GF-D8 (cell line): ENCODE measurements at places on chromosomes 12 and 14.

GRCh38 chr12:122866379-122866778, 29.5 kb downstream of the VPS37B start:
- DNase-seq: no peak

DNA sequence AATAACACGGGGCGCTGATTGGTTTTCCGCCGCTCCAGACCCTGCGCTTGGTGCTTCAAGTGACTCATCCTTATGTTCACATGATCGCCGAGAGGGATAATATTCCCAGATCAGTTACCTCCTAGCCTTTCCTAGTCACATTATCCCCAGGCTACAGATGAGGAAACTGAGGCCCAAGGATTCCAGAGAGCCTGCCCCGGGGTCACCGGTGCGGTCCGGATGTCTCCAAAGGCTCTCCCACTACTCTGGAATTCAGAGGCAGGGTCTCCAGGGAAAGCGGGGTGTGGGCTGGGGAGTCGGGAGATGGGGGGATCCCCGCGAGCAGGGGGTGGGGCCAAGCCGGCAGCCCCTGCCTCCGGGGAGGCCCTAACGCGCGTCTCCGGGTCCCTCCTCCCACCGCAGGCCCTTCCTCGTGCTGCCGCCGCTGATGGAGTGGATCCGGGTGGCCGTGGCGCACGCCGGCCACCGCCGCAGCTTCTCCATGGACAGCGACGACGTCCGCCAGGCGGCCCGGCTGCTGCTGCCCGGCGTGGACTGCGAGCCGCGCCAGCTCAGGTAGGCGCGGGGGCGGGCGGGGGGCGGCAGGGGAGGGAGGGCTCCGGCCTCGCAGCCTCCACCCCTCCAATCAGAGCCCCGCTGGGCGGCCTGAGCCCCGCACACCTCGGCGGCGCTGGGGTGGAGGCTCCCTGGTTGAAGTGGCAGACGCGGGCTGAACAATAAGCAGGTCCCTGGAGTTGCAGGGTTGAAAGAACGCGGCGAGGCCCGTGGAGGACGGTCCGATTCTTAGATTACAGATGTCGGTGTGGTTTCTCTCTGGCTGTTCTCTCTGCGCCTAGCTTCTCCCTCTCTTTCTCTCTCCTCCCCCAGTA, 104.6 kb upstream of the PWP1 start:
- DNase-seq: no peak

DNA sequence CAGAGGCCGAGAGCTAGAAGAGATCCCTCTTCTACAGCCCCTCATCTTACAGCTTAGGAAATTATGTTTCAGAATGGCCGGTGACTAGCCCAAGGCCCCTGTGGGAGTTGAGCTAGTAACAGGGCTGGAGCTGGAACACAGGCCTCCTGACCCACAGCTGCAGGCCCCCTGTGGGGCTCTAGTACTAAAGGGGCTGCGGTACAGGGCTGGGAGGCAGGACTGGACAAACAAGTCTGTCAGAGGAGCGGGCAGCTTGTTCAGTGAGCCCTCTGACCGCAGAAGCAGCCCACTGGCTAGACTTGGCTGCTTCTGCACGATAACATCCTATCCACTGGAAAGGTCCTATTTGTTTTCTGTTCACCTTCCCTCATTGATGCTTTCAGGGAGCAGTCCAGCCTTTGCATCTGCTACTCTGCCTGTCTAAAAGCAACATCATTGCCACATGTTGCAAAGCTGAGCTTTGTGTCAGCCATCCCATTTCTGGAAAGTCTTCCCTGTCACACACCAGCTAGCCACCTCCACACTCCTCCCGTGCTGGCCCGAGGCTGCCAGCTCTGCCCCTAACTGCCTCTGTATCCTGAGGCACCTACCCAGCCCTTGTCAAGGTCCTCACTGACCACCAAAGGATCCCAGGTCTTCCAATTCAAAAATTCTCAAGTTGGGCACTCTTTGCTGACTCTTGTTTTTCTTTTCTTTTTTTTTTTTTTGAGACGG, 10.2 kb downstream of the PSMC1 start:
- DNase-seq: no peak

GRCh38 chr12:98701166-98701565, 56.1 kb downstream of the APAF1 start:
- DNase-seq: no peak

DNA sequence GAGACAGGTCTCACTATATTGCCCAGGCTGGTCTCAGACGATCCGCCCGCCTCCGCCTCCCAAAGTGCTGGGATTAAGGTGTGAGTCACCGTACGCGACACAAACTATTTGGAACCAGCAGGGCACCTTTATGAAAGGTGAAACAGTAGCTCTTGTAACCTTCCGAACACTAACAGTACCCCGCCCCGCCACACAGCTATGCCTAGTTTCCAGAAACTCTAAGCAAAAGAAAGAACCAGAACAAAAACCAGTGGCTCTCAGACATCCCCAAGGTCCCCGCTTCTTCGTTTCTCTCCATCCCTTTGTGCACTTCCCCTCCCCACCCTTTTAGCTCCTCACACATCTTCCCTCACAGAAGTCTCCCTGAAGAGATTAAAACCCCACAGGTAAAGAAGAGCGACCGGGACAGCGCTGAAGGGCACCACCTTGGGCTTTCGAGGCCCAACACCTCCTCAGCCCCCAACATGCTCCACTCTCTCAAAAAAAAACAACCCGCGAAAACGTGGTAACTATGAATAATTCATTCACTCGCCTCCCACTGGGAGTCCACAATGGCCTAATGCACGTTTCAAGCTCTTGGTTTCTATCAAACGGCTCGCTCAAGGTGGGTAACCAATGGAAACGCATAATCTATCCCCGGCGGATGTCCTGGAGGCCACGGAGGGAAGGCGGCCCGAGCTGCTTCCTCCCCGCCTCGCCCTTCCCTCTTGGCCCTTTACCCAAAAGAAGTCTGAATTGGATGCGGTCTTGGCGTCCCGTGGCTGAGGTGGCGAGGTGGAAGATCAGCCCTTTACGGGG, 877 bp downstream of the BAG5 start:
- peak; percentile 11 for DNase-seq

- no peak for DNase-seq
Measured at GRCh38 chr14:22381408-22381760, 207.6 kb downstream of the DAD1 start.

- DNase-seq: no peak
Measured at GRCh38 chr14:97446087-97446486, 648.9 kb downstream of the VRK1 start.

GRCh38 chr12:11681207-11681606, 31.7 kb downstream of the ETV6 start:
- DNase-seq: no peak

GRCh38 chr12:121454921-121455320, 55.0 kb downstream of the RNF34 start:
- no peak for DNase-seq

DNA sequence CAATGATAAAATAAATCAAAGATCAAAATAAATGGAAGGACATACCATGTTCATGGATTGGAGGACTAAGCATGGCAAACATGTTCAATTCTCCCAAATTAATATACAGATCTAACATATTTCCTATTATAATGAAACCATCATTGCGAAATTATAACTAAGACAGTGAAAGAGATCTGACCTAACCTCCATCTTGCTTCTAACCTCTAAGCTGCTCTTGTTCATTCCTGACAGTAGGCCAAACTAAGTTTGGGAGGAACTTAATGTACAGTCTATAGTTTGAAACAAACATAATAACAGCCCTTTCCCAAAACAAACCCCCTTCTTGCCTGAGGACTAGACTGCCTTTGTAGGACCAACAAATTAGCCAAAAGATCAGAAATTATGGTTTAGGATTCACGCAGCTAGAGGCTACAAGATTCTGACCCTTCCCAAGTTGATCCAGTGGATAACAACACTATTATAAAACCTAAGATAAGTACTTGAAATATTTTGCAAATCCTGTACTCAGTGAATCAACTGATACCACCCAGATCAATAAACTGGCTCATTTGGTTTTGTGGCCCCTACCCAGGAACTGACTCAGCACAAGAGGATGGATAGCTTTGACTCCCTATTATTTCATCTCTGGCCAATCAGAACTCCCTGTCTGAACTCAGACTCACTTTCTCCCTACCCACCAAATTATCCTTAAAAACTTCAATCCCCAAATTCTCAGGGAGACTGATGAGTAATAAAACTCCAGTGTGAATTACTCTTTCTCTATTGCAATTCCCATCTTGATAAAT, 41.7 kb upstream of the OR5AU1 start:
- no peak for DNase-seq

DNA sequence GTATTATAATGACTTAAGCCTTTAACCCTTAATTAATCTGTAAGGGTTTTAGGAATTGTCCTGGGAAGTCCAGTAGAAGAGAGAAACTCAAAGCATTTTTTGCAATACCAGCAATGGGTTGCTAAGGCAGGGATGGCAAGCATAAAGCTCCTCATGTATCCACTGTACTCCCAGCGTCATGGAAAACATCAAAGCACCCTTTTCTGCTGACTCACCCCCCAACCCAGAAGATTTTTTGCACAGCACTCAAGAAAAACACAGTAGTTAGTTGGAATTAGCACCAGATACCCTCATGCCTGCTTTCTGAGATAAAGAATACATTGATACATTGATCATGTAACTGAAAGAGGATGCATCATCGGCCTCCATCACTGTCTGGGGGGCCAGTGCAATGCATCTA, 199.1 kb upstream of the CNOT2 start:
- no peak for DNase-seq

DNA sequence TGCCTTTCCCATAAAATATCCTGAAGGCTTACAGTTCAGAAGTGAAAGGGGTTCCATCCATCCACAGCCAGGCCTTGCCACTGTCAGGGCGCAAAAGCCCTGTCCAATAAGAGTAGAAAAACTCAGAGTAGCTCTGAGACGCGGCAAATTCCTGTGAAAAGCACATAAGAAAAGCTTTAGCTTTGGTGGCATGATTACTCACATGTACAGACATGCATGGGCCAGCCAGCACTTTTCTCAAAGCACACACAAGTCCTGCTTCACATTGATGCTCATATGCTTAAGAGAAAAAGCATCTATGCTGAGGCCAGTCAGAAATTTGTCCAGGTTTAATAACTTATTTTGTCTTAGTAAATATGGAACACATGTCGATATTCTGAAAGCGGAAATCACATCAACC, 25.5 kb downstream of the CLEC1A start:
- DNase-seq: no peak

DNA sequence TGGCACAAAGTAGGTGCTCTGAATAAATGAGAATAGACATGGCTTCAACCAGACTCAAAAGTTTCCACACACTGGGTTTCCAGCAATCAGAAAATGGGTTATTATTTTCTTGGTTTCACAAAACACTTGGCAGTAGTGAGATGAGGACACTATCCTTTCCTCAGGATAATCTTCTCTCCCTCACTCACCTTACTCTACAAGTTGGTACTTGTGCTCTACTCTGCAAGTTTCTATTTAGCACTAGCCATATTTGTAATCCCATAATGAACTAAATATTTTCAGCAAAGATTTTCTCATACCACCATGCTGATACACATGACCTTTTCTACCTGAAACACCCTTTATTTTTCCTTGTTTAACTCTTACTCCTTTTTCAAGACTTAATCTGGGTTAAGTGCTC, 137.7 kb downstream of the FOXA1 start:
- no peak for DNase-seq

GRCh38 chr14:29637411-29637810, 290.2 kb downstream of the PRKD1 start:
- no peak for DNase-seq

DNA sequence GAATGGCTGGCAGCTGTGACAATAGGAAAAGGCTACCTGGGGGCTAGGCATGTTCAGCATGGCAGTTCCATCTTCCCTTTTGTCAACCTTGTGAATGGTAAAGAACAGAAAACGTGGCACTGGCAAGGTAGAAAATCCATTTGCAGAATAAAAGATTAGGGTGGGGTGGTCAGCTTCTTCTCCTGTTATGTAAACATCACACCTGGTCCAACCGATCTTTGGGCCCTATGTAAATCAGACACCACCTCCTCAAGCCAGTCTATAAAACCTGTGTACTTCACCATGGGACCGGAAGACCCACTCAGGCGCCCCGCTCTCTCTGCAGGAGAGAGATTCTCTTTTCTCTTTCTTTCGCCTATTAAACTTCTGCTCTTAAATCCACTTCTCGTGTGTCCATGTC, 19.6 kb upstream of the TMEM30B start:
- no peak for DNase-seq

DNA sequence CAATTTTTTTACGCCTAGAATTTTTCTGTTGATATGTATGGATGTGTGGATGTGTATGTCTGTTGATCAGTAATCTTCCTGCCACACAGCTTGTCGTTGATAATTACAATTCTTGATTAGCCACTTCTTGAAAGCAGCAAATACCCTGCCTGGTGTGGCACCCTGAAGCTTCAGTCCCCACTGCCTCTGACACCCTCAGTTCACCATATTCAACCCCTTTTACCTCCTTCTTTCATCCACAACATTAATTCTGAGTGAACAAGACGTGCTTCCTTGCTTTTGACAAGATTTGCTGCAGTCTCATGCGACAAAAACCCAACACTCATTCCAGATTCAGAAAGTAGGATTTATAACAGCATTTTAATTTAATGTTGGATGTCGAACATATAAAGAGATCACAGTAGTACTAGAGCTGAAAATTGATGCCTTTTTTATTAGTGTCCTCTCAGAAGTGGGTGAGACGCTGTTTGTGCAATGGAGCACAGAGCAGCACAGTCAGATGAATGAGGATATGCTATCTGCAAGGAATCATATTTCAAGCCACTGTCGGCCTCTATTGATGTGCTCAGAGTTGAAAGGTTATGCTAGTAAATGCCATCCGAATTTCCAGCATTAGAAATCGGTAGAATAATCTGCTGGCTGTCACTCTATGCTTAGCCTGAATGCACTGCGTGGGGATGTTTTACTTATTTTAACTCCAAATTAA, 383.7 kb downstream of the EGLN3 start:
- DNase-seq: no peak

GRCh38 chr14:21833836-21834235, 160.2 kb upstream of the OR4E1 start:
- DNase-seq: no peak

DNA sequence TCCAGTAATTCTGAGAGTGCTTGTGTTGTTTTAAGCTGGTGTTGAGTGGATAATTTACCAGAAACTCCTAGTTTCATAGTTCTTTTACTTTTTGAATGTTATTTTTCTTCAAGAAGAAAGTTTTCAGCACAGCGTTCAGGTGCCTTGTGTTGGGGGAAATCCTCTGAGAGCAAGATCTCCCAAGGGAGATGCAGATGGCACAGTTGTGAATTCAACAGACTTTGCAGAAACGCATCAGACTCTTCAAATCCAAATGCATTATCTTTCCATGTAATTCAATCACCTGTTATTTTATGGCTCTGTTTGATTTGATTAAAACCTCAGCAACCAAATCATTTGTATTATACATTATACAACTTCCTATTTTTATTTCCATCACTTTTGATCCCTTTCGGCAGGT, 439.9 kb downstream of the EGLN3 start:
- no peak for DNase-seq

- no peak for DNase-seq
Measured at GRCh38 chr12:102735104-102735503, 181.9 kb downstream of the PAH start.

- DNase-seq: no peak
Measured at GRCh38 chr12:31724557-31724956, 4.3 kb downstream of the AMN1 start.

GRCh38 chr14:101947577-101947903, 16.8 kb upstream of the DYNC1H1 start:
- no peak for DNase-seq

GRCh38 chr14:92981726-92982125, 58.8 kb downstream of the CHGA start:
- DNase-seq: no peak

GRCh38 chr12:102769323-102769916, 147.6 kb downstream of the PAH start:
- no peak for DNase-seq
